ENCODE measurements at places on chromosomes 6 and 20.

GRCh38 chr6:28817808-28818145 lies 106.0 kb downstream of the TRIM27 start:
- DNase-seq, result peak; percentile 68

GRCh38 chr20:39105551-39105950 lies 143.4 kb downstream of the DHX35 start:
- no peak for DNase-seq

DNA sequence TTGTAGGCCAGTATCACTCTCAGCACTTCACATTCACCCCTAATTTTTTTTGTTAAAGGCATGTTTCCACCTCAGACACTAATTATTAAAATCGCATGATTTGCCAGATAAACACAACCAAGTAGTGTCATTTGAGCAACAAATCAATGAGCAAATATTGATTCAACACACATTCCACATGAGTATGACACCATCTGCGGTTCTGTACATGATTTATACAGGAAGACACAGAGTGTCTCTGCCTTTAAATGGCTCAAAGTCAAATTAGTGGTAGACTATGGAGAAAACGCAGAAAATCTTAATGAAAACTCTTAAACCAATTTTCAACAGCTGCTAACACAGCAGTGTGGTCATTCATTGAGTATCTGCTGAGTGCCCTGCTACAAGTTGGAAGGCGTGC lies 300.2 kb downstream of the SOX4 start:
- no peak for DNase-seq

DNA sequence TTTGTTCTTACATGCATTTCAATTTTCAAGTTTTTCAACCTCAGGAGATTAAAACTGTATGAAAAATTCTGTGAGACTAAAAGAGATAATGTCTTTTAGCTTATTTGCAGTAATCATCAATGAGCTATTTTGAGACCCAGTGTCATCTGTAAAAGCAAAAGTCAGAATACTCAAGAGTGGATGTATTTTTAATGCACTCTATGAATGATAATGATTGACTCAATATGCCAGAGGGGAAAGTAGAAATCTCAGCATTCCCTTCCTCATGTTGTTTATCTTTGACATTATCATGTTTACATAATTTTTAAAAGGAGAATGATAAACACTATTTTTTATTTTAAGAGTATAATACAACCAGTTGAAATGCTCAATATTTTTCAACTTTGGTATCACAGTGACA lies 162.1 kb downstream of the MMUT start:
- no peak for DNase-seq

GRCh38 chr20:62949962-62950361 lies 2.5 kb upstream of the SLC17A9 start:
- no peak for DNase-seq

- no peak for DNase-seq
Observed at GRCh38 chr6:48080227-48081009, 30.6 kb downstream of the PTCHD4 start.

GRCh38 chr6:133230052-133230451 lies 11.1 kb upstream of the EYA4 start:
- DNase-seq, result no peak

DNA sequence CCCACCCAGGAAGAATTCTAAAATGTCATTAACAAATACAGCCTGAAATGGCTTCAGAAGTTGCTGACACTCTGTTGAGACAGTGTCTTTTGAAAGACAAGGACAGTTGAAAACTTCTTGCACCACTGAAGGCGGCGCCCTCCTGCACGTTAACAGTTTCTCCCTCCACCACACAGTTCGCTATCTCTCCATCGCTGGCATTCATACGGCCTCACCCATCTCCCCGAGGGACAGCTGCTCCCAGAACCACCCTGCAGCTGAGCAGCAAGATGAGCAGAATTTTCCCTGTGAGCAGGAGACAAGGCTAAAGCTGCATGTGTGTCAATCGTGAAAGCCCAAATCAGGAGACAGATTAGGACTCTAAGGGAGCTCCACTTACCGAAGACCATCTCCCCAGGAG lies 113.3 kb downstream of the LY86 start:
- no peak for DNase-seq

GRCh38 chr6:100915876-100916275 lies 34.7 kb upstream of the ASCC3 start:
- DNase-seq, result no peak

DNA sequence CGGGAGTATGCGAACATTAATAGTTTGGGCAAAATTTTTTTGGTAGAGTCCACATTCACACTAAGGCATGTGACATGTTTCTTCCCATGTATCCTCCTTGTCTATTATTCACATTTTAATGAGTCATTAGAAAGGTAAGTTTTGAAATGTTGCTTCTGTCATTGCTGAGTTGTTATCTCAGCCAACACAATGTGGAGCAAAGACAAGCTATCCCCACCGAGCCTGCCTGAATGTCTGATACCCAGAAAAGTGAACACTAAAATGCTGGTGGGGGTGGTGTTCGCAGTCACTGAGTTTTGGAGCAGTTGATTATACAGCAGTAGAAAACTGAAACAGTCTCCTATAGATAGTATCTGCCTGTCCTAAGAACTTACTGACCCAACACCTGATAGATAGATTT lies 68.3 kb upstream of the ASF1A start:
- DNase-seq, result no peak

DNA sequence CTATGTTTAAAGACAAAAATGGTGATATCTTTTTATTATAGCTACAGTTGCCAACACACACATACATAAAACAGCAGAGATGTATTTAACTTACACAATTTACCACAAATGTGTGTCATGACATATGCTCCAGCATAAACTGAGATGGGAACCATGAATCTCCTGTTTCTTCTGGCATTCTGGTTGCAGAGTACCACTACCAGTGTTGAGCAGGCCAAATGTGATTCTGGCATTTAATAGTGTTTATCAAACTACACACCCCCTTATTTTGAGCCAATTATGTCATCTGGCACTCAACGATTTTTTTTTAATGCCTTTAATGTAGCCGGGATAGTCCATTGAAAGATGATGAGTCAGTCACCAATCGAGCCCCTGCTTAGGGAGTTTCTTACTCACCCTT lies 59.0 kb upstream of the TPD52L1 start:
- DNase-seq, result no peak

- DNase-seq, result no peak
Observed at GRCh38 chr6:41164551-41165120, 1.7 kb upstream of the TREM2 start.

DNA sequence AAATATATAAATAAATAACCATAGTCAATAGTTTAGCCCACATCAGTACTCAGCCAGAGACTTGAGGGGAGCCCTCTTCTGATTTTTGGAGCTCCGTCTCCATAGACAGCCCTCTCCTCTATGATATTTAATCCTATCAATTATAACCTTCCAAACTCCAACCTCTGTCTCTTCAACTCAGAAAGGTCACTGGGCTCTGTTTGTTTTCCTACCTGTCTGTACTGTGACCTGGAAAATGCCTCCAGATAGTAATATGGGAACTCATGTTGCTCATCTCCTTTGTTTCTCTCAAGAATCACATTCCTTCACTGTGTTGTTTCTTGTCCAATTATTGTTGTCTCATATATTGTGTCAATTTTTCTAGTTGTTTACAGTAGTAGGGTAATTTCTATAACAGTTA lies 409.7 kb downstream of the CDKAL1 start:
- no peak for DNase-seq

Measured in RKO (cell line).